Stimulated activated CD8-positive, alpha-beta memory T cell treated with anti-CD3 and anti-CD28 coated beads, Interleukin-15, amount 100 ng/mL, for 4 hours (primary cell): ENCODE measurements at places on chromosomes 4 and X.

GRCh38 chr4:24274381-24274941, 309.9 kb downstream of the DHX15 start:
- DNase-seq: no peak

GRCh38 chrX:67480789-67481188, 63.0 kb upstream of the AR start:
- no peak for DNase-seq

GRCh38 chrX:8721536-8721935, 10.4 kb downstream of the ANOS1 start:
- no peak for DNase-seq

GRCh38 chrX:1099146-1099770, 113.2 kb downstream of the CRLF2 start:
- no peak for DNase-seq

DNA sequence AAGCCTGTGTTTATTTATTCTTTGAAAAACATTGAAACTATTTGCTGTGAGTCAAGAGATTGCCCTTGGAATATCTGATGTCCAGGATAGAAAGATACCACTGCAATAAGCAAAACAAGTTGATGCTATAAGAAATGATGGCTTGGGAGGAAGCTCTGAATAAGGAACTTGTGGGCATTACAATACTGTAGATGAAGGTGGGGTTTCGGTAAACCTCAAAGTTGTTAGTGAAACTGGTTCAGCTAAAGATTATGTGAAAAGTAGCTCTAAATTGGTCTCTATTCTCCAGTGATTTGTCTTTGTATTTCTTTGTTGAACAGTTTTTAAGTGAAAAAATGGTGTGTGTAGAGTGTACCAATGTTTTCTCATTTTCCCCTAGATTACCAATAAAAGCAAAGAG, 128.7 kb downstream of the AKAP4 start:
- no peak for DNase-seq

DNA sequence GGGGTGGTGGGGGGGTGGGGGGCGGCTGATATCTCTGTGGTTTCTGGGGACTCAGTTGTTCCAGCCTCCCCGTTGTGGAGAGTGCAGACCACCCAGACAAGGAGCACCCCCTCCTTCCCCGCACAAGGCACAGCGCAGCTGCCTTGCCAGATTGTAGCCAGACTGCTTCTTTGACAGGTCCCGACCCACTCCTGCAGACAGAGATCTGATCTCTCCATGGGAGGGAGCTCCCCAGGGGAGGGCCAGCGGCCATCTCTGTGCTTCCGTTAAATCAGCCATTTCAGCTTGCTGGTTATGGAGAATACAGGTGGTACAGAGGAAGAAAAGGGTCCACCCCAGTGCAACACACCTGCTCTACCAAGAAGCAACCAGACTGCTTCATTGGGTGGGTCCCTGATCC, 80.8 kb downstream of the FGF16 start:
- DNase-seq: no peak

- no peak for DNase-seq
Observed at GRCh38 chrX:6813836-6814370, 279.0 kb upstream of the VCX3A start.

DNA sequence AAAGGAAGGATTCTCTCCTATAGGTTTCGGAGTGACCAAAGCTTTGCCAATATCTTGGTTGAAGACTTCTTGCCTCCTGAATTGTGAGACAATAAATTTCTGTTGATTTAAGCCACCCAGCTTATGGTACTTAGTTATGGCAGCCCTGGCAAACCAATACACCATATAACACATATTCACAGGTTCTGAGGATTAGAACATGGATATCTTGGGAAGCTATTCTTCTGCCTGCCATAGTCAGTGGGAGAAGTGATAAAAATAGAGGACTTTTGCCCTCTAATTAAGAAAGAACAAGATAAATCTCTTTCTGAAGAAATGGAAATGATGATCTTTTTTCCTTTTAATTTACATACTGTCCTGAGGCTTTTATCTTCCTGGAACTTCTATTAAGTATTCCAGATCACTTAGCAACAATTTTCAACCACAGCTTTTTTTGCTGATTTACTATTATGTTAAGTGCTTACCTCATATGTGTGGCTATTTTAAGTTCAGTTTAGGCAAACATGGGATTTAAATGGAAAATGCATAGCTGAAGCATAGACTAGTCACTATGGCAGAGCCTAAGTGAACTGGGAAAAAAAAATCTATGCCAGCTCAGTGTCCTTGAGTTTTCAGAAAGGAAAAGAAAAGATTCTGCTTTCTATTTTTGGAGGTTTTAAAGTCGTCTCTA, 381.7 kb downstream of the STPG2 start:
- no peak for DNase-seq
